ENCODE measurements at places on chromosomes 6 and 20. TPM values are rescaled to one million over a fixed set of nuclear protein-coding genes. Genes with fewer than 3 reads are reported as not detected.

DNA sequence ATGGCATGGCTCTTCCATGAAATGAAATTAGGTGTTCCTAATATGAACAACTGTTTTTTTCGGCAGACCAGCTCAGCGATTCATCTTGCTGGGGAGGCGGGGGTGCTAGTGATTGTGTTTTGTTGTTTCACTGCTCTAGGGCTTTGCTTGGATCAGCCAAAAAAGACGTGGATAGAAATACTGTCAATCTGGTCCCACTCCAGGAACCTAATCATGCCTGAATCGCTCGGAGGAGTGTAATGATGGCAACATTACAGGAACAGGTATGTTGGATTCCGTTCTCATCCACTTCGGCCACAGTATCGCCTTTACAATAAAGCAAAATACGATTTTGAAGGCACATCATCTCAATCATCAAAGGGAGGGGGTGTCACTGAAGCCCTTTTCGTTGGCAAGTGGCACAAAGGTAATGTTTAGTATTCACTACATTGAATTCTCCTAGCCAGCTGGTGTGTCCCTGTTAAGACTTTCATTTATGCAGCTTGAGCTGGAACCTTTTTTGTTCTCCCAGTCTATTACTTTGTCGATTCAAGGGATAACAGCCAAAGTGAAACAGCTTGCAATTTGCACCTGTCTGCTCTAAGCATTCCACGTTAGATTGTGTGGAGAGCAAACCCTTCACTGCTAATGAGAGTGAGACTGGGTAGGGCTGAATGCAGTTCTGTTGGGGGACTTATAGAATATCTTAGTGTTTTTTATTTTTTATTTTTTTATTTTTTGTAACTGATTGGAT, 477.7 kb downstream of the TFAP2A start:
- no peak for DNase-seq

GRCh38 chr6:139863964-139864363, 489.5 kb upstream of the CITED2 start:
- DNase-seq: no peak

DNA sequence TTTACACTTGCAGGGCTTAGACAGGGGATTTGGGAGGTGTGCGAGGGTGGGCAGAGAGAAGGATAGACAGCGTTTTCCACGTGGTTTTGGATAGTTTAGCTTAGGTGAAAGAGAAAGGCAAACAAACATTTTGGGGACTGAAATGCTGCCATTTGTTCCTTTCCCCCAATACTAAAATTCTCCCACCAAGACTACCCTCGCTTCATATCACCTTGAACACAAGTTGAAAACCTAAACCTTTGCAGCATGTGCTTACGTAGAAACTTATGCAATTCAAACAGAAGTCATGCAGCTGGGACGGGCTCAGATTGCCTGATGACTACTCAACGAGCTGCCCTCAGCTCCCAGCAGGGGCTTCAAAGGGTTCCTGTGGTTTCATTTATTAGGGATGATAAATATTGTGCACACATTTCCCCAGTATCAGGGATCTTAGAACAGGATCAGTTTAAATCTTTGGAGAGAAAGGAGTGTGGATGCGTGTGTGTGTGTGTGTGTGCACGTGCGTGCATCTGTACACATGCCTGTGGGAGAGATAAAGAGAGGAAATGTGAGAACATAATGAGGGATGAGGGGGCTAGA, 77.3 kb downstream of the SLC22A23 start:
- no peak for DNase-seq

The TCF21 gene
- total RNA-seq: 1.9 TPM

GRCh38 chr6:17621003-17621402, 20.9 kb downstream of the FAM8A1 start:
- no peak for DNase-seq

GRCh38 chr20:31811198-31811597, 8.0 kb upstream of the MYLK2 start:
- no peak for DNase-seq

- no peak for DNase-seq
These were observed 107.0 kb downstream of the HUS1B start for GRCh38 chr6:549906-550305.

GRCh38 chr20:8601542-8601912, 467.4 kb upstream of the PLCB4 start:
- no peak for DNase-seq

The WTAP gene
- total RNA-seq: 85.8 TPM

The SLC17A1 gene
- not detected for total RNA-seq

- no peak for DNase-seq
These were observed 32.5 kb downstream of the CTNNBL1 start for GRCh38 chr20:37726321-37726720.

GRCh38 chr6:45552536-45552935, 174.8 kb upstream of the SUPT3H start:
- DNase-seq: no peak

The OR12D3 gene
- total RNA-seq: not detected

GRCh38 chr6:47414423-47415167, 63.0 kb upstream of the CD2AP start:
- no peak for DNase-seq

Measured in mucosa of descending colon (tissue), 3 donors.